ENCODE measurements at places on chromosomes 16 and 17. TPM values are rescaled to one million over a fixed set of nuclear protein-coding genes. Genes with fewer than 3 reads are reported as not detected.
A peak's percentile ranks its signal among the peaks of the same experiment; 100 is the strongest.

DNA sequence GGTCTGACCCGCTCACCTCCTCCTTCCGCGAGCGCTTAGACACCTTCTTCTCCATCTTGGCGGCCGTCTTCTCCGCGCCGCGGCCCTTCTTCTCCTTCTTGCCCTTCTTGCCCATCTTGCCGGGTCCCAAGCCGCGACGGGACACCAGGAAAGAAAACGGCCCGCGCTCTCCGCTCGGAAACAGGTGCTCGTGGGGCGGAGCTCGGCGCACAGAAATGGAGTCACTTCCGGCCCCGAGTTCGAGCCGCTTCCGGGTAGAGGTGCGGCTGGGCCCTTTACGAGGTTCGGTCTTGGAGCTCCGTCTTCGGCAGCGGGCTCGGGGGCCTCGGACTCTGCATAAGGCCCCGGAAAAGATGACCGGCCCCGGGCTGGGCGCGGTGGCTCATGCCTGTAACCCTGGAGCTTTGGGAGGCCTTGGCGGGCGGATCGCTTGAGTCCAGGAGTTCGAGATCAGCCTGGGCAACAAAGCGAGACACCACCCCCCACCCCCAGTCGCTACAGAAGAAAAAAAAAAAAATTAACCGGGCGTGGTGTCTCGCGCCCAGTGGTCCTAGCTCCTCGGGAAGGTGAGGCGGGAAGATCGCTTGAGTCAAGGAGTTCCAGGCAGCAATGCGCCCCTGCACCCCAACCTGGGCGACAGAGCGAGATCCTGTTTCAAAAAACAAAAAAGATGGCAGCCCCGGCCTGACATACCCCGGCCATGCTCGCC, at the start of gene KLHDC4:
Gene KLHDC4 (minus strand): TSS at position 211 of the 709 bp plus-strand sequence. CDS start 96 bp downstream, at position 115.
- peak; percentile 82 for DNase-seq

Gene GGT6
- 10.5 TPM for polyA plus RNA-seq

- no peak for DNase-seq
These were observed 383.0 kb downstream of the MAF start for GRCh38 chr16:79217375-79218011.

DNA sequence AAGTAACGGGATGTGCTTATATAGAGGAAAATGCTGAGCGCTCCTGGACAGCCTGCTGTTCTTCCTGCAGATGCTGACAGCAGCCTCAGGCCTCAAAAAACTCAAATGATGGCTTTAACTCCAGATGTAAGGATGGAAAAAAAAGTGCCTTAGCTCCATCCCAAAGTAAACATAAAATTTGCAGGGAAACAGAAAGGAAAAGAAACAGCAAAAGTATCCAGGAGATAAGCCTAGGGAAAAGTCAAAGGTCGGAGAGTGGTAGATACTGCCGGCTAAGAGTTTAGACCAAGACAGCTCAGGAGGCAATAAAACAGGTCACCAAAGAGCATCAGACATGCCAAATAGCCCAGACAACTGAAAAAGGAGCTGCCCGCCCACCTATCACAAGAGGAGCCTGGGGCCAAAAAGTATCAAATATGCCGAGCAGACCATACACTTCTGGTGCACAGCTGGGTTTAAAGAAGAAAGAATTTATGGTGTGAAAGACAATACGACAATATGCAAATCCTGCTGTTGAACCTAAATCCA, 6.9 kb downstream of the KRT31 start:
- no peak for DNase-seq

Gene NXN
- 41.5 TPM for polyA plus RNA-seq

Gene OTOP2
- polyA plus RNA-seq, result not detected

GRCh38 chr17:8728251-8728938, 16.2 kb downstream of the CCDC42 start:
- no peak for DNase-seq

Gene CES5A
- 0.08 TPM for polyA plus RNA-seq

DNA sequence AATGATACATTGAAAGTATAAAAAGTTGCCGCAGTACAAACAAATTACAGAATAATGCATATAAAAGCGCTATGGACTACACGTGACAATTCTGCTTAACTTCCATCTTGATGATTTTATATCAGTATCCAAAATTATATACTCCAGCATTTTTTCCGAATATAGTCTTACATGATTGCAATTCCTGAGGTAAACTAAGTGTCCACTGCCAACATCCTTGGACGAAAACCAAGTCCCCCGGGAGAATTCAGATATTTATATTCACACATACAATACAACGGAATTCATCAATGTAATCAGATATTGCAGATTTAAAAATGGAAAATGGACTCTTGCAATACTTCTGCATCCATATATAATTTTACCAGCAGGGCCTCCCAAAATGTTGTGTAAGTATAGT, 8.9 kb upstream of the MYH11 start:
- DNase-seq, result no peak

DNA sequence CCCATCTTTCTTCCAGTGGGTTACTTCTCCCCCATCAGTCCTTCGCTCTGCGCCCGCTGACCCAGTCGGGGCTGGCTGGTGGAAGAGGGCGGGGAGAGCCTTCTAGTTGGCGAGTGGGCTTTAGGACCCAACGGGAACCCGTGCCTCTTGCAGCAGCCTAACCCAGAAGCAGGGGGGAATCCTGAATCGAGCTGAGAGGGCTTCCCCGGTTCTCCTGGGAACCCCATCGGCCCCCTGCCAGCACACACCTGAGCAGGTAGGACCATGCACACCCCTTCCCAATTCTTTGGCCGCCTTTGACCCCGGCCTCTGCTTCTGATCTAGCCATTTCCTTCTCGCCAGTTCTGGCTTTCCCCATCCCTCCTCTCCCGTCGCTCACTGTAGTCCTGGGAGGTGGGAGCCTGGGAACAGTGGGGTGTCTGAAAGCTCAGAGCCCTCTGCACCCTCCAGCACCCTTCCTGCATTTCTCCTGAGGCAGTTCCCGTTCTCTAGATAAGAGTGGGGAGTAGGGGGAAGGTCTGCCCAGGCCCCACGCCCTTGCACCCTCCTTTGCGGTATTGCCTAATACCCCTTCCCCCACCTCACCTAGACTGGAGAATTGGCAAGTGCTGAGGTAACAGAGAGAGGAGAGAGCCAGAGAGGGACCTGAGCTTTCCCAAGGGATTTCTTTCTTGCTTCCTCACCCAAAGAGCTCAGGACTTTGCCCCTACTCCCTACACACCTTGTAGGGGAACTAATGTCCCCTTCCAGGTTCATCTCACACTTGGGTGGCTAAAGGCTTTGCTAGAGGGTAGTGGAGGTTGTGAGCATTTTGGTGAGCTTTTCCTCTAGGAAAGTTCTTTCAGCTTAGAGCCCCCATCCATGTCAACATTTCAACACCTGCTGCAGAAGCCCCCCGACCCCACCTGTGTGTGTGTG, at the start of gene RARA:
Gene RARA (plus strand): TSS at position 150 of the 918 bp plus-strand sequence. CDS start 22,039 bp downstream, outside the sequence.
- no peak for DNase-seq

- DNase-seq, result no peak
These were observed 5.8 kb upstream of the ARMC5 start for GRCh38 chr16:31453255-31454204.

Gene HBA1
- 481 TPM for polyA plus RNA-seq

Gene HCRT
- polyA plus RNA-seq, result not detected

GRCh38 chr17:4500191-4500571, 1.5 kb downstream of the SPNS2 start:
- DNase-seq, result no peak

DNA sequence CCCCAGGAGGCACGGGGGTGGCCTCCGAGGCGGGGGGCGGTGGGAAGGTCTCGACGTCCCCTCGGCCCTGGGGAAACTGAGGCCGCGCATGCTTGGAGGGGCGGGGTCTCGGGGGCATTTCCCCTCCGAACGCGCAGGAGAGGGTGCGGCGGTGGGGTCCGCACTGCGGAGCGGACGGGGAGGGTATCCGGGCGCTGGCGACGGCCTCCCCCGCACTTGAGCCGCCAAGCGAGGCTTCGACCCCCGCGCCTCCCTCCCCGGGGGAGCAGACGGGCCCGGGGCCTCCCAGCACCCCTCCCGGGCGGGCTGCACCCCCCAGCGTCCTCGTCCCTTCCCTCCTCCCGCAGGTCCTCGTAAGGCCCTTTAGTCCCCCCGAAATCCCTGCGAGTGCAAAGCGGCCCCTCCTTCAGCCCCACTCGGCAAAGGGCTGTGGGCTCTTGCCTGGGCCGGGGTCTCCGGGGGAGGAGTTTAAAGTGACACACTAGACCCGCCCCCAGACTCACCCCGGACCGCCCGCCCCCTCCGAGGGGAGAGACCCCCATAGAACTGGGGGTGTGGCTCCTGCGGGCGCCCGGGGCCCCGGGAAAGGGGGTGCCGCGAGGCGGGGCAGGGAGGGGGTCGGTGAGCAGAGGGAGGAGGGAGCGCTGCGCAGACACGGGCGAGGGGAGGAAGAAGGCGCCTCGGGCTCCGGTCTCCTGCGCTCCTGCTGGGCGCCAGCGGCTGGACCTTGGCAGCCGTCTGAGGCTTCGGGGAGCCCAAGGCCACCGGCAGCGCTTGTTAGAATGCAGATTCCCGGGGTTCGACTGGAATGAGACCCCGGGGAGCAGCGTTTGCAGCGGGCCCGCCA, 632 bp downstream of the BAIAP3 start:
- DNase-seq, result no peak

DNA sequence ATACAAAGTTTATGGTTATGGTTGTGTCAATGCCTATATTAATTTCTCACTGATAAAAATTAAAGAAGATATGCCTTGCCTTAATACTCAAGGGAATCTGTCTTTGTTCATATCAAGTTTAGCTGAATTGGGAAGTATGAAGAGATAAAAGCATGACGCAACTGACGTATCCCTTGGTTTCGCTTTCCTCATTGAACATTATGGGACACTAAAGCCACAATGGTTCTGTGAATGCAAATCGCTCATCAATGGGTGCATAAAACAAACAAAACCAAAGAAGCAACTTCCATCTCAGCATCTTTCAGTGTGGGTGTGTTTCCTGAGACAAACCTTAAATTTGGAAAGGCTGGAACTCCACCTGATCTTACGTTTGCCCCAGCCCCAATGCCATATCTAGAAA, 108.2 kb downstream of the NPIPB5 start:
- DNase-seq, result no peak
